HT1080 (cell line): ENCODE measurements at places on chromosomes 5 and 9.
A peak's percentile ranks its signal among the peaks of the same experiment; 100 is the strongest.

DNA sequence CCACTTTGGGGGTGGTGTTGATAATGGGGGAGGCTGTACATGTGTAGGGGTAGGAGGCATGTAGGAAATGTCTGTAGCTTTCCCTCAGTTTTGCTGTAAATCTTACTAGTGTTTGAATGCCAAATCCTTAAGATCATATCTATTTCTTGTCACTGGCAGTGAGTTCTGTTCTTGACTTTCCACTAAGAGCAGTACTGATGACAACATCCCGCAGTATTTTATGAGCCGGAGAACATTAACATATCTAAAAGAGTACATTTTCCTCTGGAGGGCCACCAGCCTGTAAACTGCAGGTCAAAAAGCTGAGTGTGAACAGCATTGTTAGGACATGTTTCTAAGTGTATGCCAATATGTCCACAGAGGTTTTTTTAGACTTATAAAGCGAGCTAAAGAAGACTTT is 2.5 kb upstream of the HSPB3 start:
- no peak for DNase-seq

DNA sequence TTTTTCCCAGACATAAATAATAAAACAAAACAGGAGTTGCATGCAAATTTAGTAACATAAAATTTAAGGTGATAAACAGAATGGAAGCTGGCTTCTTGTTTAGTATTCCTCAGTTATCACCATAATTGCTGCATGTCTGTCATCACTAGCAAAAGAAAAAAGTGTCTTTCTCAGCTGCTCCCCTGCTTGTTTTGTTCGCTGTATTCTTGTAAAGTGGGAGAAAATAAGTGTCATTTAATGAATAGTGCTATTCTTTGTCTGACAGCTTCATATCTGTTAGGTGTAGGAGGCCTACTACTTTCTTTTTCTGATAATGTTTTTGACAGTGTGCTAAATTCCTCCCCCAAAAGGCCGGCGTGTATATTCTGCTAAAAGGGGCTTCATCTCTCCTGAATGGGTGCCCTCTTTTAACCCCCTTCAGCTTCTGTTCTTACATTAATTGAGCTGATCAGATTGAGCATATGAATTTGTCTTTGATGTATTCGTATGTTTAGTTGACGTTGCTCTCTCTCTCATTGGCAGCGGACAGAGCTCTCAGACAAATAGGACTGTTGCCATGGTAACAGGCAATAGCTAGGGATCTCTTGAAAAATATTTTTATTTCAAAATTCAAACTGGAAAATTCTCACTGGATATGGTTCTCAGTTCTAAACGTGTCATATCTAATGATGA is 303.8 kb downstream of the KIAA0825 start:
- no peak for DNase-seq

DNA sequence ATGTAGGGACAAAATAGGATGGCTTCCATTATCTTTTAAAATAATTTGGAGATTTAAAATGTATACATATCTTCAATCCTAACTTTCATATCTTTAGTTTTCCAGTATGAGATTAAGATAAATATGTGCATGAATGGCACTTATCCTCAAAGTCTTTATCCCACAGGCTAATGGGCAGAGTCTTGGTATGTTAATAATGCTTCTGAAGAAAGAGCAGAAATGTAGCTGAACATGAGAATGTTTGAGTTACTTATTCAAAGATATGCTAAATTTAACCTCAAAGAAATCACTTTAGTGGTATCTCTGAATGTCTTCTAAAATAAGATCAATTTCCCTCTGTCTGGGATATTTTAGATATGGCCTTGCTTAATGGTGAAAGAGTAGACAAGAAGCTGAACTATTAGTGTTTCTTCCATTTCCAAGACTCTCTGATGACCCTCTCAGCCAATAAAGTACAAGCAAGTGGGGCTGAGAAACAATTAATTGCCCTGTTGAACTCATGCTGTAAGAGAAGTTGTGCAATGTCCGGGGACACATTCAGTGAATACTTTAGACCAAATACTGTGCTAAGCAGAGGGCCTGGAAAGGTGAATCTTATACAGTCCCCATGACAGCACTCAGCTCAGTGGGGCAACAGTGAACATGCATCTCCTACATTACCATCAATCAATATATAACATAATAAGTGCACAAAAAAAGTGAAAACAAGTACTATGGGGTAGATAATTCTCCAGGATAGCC is 50.0 kb upstream of the ADAMTSL1 start:
- DNase-seq: no peak

- no peak for DNase-seq
Measured at GRCh38 chr9:119052339-119053030, 316.8 kb downstream of the BRINP1 start.

- DNase-seq: no peak
Measured at GRCh38 chr9:4022435-4023067, 277.3 kb downstream of the GLIS3 start.

DNA sequence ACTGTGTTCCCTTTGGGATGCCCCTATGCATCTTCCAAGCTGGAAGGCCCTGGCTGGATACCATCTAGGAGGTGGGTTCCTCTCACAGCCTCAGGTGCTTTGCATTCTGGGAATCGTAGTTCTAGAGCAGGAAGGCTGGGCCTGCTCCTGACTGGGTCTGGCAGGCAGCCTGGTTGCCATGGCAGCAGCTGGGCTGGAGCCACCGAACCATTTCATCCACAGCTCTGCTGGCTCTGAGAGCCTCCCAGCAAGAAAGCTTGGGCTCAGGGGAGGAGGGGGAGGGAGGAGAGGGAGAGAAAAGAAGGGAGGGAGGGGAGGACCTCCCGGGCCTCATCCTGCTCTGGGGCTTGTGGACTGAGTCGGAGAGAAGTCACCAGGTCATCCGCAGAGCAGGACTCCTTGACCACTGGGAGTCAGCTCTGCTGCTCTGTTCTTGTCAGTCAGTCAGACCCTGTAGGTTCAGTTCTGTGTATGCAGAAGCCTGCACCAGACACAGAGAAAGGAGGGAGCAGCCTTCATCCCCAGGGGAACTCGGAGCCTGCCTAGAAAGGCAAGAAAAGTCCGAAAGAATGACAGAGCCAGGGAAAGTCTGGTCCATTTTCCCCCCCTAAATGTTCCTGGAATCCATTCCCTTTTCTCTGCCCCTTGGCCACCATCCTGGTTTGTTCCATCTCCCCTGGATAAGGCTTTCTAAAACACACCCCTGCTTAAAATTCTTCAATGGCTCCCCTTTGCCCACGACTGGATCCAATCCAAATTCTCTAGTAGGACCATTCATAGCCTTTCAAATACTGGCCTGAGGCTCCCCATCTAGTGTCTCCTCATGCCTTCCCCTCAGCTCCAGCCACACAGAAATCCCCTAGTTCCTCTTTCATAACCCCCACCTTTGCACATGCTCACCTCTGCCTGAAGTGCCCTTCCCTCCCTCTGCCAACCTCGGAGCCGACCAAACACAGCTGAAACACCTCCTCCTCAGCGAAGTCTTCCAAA is 65.4 kb upstream of the ARAP3 start:
- DNase-seq: peak; percentile 18

GRCh38 chr5:145988993-145989392 is 52.6 kb downstream of the SH3RF2 start:
- no peak for DNase-seq

- DNase-seq: peak; percentile 97
Measured at GRCh38 chr5:13566871-13567339, 377.6 kb downstream of the DNAH5 start.
